ENCODE measurements at places on chromosomes 13 and 19.

GRCh38 chr19:38506723-38507550 is 73.4 kb downstream of the RYR1 start:
- peak; percentile 52 for DNase-seq

DNA sequence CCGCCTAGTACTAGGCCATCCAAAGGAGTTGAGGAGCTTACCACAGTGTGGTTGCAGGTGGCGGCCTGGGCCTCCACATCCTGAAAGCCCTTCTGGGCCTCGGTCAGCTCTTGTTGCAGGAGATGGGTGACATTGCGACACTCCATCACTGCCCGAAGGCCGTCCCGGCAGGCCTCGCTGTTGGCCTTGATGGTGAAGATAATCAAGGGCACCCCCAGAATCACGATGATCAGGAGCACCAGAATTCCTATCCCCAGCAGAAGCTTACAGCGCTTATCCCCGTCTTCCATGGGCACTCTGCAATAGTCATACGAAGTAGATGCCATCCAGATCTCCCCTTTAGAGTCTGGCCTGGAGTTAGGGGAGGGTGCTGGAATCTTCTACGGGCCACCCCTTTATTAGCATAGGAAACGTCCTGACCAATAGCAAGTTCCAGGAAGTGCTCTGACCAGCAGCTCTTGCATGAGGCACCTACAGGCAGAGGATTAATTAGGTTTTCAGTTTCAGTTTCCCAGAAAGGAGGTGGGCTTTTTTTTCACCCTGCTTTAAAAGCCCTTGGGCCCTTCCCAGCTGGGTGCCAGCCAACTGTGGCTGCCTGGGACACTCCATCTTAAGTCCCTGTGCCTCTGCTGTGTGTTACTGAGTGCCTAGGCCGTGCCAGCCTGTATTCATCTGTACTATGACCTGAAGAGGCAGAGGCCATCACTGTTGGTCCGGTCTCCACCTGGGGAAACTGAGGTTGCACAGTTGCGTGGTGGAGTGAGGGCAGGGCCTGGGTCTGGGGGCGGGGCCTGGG is at the start of gene BST2:
BST2 (minus strand) TSS at position 381 of the 796 bp plus-strand sequence; CDS start at position 326, 55 bp downstream.
- no peak for DNase-seq

DNA sequence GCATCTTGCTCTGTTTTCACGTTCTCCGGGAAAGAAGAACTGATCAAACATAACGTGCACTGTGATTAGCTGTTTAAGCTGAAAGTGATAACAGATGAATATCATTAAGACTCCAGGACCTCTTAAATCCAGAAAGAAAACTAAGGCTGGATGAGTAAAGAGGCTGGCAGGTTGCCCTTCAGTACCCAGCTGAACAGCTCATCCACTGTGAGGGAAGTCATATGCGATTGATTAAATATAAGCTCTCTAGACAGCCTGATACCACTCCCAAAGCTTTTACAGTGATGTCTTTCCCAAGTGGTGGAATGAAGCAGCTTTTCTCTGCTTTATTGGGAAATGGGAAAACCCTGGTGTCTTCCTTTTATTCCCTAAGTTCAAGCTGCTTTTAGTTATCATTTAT is 116.9 kb downstream of the EFNB2 start:
- no peak for DNase-seq

DNA sequence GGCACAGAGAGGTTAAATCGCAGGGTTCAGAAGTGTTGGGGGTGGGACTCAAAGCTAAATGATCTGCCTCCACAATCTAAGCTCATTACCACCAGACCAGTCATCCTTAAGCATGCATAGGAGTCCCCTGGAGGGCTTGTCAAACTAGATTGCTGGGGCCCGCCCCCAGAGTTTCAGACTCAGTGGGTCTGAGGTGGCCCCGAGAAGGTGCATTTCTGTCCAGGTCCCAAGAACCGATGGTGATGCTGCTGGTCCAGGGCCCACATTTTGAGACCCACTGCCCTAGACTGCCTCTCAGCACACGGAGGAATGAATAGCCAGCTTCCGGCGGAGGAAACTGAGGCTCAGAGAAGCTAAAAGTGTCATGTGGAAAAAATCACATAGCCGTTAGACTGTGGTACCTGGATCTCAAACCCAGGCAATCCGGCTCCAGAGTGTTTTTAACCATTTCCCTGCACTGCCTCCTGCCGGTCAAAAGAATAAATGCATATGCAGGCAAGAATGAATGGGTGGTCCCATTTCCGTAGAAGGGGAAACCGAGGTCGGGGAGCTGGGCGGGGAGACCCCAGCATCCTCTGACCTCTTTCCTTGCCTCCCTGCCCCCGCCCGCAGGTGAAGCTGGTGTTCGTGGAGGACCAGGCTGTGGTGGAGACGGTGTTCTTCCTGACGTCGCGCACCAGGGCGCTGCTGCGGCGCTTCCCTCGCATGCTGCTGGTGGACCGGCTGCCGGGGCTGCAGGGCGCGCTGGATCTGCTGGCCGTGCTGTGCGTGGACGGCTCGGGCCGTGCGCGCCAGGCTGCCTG is 23.8 kb downstream of the ZSWIM9 start:
- no peak for DNase-seq

- DNase-seq = no peak
Observed at GRCh38 chr19:27734496-27735220, 1478.3 kb downstream of the UQCRFS1 start.

DNA sequence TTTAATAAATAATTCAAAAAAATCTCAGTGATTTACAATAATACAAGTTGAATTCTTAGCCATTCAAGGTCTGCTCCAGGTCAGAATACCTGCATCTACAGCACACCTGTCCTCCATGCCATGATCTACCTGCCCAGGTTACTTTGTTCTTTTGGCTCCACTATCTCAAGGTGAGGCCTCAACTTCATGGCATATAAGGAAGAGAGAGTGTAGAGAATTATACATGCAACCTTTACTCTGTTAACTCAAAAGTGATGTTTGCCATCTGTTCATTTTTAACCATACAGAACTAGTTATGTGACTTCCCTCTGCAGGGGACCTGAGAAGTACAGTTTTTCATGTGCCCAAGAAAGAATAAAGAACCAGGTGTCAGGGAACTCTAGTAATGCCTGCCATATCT is 28.2 kb upstream of the MICU2 start:
- no peak for DNase-seq

GRCh38 chr13:75486146-75487062 is 4.4 kb upstream of the TBC1D4 start:
- DNase-seq = no peak

DNA sequence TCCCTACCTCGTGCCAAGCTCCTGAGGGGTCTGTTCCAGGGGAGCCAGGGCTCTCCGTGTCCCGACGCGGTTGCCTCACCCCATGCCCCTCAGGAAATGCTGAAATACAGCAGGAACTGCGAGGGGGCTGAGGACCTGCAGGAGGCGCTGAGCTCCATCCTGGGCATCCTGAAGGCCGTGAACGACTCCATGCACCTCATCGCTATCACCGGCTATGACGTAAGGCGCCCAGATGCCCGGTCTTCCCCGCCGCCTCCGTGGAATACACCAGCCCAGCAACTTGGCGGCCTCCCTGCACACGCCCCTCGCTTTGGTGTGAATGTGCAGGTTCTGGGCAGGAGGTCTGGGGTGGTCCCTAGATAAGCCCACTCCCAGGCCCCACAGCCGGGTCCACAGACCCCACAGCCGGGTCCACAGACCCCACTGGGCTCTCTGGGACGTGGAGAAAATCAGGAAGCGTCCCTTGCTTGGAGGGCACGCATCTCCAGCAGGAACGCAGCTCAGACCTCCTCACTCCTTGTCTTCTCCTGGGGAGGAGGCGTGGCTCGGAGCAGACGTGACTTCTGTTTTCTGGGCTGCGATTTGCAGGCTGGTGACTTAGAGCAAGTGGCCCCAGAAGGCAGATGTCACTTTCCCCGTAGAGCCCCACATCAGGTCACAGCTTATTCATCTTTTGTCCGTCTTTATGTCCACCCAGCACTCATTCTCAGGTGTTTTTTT is 19.4 kb upstream of the F7 start:
- DNase-seq = no peak

- no peak for DNase-seq
Observed at GRCh38 chr13:71814806-71815360, 52.1 kb downstream of the DACH1 start.
